Stimulated activated CD4-positive, alpha-beta T cell treated with anti-CD3 and anti-CD28 coated beads, Interleukin-1b, Interleukin-23, amount 100 ng/mL, for 1 hour (primary cell): ENCODE measurements at places on chromosomes 6 and 20.

DNA sequence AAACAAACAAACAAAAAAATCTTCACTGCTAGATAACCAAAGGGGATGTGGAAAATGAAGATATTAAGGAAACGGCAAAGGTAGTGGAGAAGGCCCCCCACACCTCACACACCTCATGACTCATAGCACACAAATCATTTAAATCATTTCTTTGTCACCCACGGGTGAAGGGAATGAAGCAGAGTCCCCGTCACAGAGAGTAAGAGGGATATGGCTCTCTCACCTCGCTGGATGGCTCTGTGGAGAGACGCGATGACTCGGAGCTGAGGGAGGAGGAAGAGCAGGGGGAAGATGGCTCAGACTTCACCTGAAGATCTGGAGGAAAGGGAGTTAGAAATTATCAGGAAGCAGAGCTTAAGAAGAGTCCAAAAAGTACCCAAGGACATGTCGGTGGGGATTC, 1.2 kb downstream of the ATF6B start:
- DNase-seq: no peak

DNA sequence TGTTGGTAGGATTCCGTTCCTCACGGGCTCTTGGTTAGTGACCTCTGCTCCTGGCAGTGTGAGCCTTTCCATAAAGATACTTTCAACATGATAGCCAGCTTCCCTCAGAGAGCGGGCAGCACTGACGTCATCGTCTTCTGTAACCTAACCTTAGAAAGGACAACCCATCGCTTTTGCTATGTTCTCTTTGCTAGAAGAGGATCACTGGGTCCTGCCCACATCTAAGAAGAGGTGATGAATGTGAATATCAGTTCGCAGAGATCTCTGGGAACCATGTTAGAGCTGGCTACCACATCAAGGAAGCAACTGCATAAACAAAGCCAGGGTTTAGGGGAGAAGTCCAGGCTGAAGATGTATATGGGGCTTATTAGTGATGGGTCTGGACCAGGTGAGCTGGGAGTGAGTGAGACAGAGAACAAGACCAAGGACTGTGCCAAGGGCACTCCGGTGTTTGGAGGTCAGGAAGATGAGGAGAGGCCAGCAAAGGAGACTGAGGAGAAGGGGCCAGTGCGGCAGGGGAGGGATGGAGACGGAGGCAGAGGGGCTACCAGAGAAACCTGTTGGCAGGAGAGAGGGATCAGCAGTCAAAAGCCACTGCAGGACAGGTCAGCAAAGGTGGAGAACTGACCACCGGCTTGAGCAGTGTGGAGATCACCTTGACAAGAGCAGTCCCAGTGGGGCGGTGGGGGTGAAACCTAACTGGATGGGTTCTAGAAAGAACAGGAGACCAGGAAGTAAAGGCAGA, 39.7 kb downstream of the PIM1 start:
- DNase-seq: no peak

DNA sequence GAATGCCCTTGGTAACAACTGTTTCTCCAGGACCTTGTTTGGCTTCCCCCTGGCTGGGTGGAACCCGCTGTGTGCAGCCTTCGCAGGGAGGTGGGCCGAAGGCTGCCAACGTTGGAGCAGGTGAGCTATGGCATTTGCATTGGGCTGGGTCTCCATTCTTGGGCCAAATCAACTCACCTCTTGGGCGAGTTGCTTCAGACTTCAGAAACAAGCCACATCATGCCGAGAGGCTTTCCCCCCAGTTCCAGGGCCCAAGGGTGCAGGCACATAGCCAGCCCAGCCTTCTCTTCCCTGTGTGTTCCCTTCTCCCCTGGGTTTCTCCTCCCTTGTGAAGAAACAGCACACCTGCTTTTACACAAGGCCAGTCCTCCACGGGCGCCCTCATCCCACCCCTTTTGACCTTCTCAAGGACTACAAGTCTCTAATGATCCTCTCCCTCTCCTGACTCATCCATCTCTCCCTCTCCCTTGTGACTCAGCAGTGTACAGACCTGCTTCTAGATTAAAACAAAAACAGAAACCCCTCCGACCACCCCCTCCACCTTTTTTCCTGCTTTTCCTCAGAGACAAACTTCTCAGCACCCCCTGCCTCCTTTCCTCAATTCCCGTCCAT, 41.6 kb downstream of the FAM209B start:
- DNase-seq: no peak

DNA sequence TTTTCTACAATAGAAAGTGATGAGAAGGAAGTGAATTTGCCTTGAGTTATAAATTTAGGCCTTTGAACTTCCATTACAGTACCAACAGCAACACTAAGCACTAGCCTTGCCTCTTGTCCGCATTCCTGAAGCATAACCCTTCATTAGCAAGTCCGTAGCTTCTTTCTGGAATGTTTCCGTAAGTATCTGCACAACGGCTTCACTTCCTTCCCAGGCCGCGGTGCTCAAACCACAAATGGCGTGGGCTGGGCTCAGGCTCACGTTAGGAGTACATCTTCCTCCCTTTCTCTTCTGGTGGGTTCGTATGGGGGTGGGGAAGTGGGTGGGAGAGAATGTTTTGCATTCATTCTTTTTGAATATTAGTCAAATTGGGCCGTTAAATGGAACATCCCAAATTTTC, 193.8 kb upstream of the SNX9 start:
- DNase-seq: no peak

DNA sequence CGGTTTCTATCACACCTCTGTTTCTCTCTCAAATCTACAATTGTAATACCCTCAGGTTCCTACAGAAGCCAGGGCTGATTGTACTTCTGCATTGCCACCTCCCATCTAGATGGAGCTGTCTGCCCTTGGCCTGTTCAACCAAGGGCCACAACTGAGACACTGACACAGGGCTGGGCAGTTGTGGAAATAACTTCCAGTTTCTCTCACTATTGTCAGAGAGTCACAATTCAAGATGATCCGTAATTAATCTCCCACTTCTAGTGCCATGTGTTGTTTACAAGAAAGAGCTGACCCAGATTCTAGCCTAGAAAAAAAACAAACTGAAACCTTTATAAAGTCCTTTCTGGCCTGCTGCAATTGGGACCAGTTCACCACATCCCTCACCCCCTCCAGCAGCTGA, 22.2 kb downstream of the RCAN2 start:
- no peak for DNase-seq

- DNase-seq: no peak
Observed at GRCh38 chr6:87944541-87944954, 103.1 kb upstream of the SPACA1 start.

DNA sequence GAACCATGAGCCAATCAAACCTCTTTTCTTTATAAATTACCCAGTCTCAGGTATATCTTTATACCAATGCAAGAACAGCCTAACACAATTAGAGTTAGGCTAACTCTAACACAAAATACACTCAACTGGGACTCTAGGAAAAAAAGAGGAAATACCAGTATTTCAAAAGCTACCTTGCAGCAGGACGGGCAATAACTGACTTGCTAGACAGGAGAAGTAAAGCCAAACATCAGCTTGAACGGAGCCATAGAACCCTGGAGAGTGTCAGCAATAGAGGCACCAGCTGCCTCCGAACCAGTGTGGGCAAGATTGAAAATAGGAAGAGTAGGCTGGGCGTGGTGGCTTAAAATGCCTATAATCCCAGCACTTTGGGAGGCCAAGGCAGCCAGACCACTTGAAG, 162.0 kb upstream of the SOX4 start:
- no peak for DNase-seq

DNA sequence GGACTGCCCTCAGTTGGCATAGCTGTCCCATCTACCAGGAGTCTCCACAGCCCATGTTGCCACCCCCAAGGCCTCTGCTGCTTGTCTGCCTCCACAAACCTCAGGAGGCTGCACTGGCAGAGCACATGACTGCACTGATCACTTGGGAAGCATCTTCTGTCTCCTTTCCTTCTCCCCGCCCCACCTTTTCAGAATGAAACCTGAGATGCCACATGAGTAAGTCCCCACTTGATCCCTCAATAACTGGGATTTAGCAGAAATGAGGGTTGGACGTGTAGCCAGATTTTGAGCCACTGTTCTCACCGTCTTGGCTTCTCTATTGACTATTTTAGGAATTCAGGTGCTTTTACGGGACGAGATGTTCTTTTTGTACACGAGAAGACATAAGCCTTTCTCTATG, 328.4 kb downstream of the CDC5L start:
- no peak for DNase-seq

GRCh38 chr6:24951811-24952299, 16.1 kb upstream of the RIPOR2 start:
- no peak for DNase-seq

DNA sequence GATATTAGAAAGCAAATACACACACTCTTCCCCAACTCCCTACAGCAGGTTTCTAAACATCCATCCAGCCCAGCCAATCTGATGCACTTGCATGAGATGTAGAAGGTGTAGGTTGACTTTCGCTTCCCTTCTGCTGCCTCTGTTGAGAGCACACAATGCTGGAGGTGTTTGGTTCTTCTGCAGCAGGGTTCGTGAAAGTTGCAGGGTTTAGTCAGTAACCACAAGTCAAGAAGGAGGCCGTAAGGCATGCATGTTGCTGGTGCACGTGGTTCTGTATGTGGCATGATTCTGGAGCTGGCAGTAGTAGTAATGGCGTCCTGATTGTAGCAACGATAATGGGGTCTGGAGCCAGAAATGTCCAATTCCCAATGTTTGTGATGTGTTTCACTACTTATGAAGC, 53.0 kb downstream of the DEK start:
- no peak for DNase-seq

DNA sequence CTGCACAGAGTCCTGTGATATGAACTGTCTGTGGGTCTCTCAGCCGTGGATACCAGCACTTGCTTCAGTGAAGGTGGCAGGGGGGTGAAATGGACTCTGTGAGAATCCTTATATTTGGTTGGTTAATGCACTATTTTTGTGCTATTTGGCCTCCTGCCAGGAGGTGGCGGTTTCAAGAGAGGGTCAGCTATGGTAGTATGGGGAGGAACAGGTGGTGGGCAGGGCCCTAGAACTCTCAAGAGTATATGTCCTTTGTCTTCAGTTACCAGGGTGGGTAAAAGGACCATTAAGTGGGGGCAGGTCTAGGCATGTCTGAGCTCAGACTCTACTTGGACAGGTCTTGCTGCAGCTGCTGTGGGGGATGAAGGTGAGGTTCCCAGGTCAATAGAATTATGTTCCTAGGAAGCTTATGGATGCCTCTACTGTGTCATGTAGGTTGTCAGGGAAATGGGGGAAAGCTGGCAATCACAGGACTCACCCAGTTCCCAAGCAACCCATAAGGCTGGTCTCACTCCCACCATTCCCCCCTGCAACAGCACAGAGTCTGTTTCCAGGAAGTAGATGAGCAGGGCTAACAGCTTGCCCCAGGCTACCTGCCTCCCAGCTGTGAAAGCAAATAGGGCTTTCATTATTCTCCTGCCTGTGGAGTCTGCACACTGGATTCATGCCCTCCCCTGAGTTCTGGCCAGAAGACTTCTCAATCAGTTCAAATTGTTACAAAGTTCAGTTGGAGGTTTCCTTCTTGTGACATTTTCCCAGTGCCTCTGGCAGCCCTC, 56.8 kb upstream of the PHIP start:
- no peak for DNase-seq

GRCh38 chr6:32168807-32169591, 4.6 kb downstream of the EGFL8 start:
- no peak for DNase-seq

DNA sequence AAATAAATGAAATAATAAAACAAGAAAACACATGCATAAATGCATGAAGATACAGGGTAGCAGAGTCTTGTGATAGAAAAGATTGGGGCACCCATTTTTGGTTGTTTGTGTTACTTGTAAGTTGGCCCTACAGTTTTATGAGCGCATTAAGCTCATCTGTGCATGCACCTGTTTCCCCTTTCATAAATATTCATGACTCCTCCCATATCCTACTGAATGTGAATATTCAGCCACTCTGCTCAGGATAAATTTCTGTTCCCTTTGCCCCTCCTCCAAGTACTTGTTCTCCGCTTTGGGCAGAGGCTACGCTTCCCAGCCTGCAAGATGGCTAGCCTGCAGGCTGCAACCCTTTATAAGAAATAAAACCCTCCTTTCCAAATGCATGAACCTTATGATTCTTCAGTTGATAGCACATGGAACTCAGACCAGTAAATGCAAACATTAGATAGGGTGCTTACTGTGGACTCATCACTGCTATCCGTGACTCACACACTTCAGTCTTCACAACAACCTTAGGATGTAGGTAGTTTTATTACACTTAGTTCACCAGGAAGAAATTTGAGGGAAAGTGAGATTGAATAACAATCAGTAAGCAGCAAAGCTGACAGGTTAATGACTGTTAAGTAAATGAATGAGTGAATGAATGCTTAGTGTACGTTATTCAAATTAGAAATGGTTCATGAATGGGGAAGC, 15.0 kb downstream of the ALDH8A1 start:
- DNase-seq: no peak

GRCh38 chr6:215335-216034, 76.8 kb upstream of the DUSP22 start:
- DNase-seq: no peak

DNA sequence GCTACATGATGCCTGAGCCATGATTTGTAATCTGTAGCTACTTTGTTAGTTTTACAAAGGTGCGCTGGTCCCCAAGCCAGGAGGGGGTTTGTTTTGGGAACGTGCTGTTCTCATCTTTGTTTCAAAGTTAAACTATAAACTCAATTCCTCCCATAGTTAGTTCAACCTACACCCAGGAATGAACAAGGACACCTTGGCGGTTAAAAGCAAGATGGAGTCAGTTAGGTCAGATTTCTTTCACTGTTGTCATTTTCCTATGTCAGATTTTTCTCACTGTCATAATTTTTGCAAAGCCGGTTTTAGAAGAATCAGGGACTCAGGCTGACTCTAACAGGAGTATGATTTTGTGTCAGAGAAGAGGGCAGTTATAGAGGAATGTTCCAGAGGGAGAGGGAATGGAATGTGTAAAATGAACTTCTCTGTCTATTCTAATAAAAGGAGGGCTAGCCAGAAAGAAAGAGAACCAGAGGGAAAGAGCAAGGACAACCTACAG, 2.3 kb upstream of the GMPR start:
- no peak for DNase-seq

GRCh38 chr20:45416917-45417316, 976 bp downstream of the PIGT start:
- DNase-seq: no peak

GRCh38 chr6:12071064-12071615, 59.0 kb downstream of the HIVEP1 start:
- DNase-seq: no peak

GRCh38 chr6:122283884-122284283, 115.6 kb upstream of the HSF2 start:
- no peak for DNase-seq

GRCh38 chr6:21808045-21808470, 214.5 kb downstream of the SOX4 start:
- no peak for DNase-seq
